ENCODE measurements at places on chromosomes 5 and 9.

GRCh38 chr9:124012368-124013301, 1.1 kb downstream of the LHX2 start:
- DNase-seq: no peak

DNA sequence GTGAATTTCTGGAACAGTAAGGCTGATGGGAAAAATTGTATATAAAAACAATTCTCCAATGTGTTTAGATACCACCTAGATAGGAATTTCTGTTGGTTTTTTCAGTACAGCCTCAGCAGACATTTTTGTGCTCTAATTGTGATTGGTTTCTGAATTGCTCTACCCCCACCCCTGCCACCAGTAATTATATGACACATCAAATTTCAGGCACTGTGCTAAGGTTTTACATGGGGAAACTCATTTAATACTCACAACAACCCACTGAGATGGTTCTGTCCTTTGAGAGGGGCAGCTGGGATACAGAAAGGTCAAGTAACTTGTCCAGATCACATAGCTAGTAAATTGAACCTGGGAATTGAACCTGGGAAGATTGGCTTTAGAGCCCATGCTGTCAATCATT, 288.0 kb downstream of the ARHGEF28 start:
- DNase-seq: no peak

- DNase-seq: no peak
Observed at GRCh38 chr5:104611135-104611767, 1048.7 kb upstream of the NUDT12 start.

- DNase-seq: no peak
Observed at GRCh38 chr5:74885170-74885569, 19.0 kb upstream of the FAM169A start.

DNA sequence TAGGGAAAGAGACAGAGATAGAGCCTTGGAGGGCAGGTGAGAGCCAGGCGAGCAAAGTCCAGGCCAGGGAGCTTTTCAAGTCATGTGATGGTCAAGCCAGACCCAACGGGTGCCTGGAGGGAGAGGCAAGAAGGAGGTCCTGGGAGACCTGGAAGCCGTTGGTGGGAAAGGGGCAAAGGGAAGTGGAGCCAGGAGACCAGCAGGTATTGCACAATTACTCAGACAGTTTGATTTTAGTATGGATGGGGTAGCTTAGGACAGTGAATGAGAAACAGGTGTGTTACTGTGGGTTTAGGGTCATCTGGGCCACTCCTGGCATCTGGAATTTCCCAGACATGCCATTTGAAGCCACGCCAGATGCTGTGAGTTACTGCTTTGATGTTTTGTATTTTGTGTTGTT, 5.1 kb downstream of the SECISBP2 start:
- DNase-seq: no peak

- DNase-seq: no peak
Observed at GRCh38 chr5:45604092-45604491, 92.1 kb downstream of the HCN1 start.

- no peak for DNase-seq
Observed at GRCh38 chr5:147400881-147401280, 109.0 kb downstream of the DPYSL3 start.

GRCh38 chr5:172499287-172499686, 45.0 kb upstream of the SH3PXD2B start:
- no peak for DNase-seq

- no peak for DNase-seq
Observed at GRCh38 chr5:14227513-14227912, 84.4 kb downstream of the TRIO start.

GRCh38 chr9:77016526-77017504, 2.6 kb upstream of the FOXB2 start:
- no peak for DNase-seq

- no peak for DNase-seq
Observed at GRCh38 chr9:36720043-36720442, 147.3 kb downstream of the MELK start.

- no peak for DNase-seq
Observed at GRCh38 chr5:128773378-128773777, 191.9 kb upstream of the SLC27A6 start.

DNA sequence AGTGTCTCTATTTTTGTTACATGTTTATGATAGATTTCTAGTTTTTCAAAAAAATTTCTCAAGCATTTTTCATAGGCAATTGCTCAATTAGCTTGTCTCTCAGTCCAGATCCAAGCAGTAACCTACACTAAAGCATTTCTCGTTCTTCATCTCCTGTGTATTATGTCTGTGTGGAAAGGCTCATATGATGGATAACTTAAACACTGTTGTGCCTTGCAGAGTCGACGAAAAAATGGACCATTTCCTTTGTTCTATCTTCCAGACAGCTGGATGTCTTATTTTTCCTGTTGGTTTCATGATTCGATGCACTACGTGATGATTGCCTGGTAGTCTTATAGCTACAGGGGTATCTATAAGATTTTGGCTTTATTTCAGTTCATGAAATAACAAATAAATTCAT, 347.8 kb downstream of the TRPM3 start:
- DNase-seq: no peak

- DNase-seq: no peak
Observed at GRCh38 chr9:100492952-100493351, 20.0 kb downstream of the TMEFF1 start.

DNA sequence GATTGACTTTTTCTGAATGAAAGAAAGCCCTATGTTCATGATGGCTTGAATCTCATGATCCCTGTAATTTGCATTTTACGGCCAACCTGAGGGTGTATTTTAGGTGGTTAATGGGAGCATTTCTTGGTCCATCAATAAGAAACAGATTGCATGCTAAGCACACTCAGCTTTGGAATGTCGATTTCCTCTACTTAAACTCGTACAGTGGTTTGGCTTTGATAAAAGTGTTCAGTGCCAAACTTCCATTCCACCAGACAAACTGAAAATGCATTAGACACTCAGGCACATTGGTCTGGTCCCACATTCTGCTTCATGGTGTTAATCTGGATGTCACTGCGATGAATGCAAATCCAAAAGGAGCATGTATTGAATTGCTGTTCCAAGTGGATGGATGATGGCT, 77.0 kb downstream of the VCAN start:
- peak; percentile 62 for DNase-seq

GRCh38 chr5:131854134-131854533, 57.3 kb upstream of the FNIP1 start:
- no peak for DNase-seq

DNA sequence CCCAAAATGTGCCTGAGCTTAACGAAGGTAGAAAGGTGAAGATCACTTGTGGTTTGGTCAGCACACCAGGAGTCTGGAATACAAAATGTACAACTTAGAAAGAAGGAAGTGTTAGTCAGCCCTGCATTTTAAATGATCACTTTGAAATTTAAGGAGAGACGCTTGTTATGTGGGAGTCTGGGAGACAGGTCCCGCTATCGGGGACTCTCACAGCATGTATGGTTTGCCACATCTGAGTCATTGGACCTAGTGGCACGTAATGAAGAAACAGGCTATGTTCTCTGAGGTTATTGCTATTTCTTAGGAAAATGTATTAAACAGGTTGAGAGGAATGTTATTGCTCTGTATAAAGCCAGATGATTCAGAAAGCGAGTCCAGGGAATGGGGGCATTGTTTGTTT, 2362.5 kb upstream of the WWC1 start:
- DNase-seq: no peak

DNA sequence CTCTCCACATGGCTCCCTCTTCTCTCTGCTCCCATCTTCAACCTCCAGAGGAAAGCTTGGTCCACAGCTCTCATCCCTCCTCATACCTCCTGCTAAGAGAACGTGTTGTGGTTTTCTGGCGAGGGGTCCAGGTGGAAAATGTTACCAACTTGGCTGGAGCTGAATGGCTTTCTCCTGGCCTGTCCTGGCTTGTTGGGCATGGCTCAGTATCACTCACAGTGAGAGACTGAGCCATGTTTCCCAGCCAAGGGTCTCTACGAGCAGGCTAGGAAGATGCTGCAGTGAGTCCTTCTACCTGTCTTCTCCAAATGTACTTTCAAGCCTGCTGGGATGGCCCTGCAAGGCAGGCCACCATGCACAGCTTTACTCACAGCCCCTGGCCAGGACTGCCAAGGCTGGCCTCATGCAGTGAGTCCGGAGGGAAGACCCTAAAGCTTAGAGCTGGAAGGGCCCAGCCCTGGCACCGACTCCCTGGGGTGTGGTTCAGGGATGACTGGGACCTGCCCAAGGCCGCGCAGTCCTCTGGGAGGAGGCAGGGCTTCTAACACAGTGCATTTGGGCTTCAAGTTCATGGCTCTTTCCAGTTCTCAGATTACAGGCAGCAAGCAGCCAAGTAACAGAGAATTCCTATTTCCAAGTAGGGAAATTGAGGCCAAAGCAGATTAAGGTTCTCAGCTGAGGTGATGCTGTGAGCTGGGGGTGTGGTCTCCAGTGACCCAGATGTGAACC, 59.5 kb downstream of the COL27A1 start:
- no peak for DNase-seq

GRCh38 chr5:56607551-56607950, 207.8 kb upstream of the MAP3K1 start:
- DNase-seq: peak; percentile 50

GRCh38 chr5:52734557-52734956, 53.2 kb upstream of the ITGA1 start:
- no peak for DNase-seq

All from fibroblast of skin of left quadriceps (primary cell).